ENCODE measurements at places on chromosomes 12 and 14.

- peak; percentile 63 for DNase-seq
Observed at GRCh38 chr12:55060470-55060869, 40.7 kb downstream of the NEUROD4 start.

DNA sequence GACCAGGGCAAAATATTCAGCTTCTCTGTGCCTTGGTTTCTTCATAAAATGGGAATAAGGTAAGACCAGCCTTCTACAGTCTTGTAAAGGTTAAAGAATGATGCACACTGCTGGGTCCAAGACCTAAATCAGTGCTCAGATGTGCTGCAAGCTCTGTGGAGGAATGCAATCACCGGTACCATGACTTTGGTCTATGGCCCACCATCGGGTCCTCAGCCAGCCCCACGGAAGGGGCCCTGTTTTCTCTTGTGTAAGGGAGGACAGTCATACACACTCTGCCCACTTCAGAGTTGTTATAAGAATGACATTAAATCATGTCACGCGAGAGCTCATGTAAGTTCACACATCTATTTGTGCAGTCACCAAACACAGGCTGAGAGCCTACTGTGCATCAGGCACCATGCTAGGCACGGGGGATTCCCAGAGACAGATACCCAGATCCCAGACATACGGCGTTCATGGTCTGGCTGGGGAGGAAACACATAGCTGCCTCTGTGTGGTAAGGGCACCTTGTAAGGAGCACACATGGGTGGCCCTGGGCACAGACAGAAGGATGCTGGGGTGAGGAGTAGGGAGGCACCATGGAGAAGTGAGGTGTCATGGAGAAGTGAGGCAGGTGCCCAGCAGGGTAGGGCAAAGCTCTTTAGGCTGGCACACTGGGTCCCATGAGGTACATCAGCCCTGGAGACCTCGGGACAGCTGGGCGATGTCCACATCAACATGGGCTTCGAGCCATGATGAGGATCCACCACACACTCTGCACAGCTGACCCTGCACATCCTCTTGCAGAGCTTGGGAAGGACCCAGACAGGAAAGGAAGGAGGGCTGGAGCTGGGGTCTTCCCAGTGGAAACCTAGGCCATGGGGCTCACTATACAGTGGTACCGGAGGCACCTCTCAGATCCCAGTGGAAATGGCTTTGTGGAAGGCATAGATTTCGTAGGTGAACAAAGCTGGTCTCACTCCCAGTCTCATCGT is 190.4 kb upstream of the DIO3 start:
- no peak for DNase-seq

- peak; percentile 20 for DNase-seq
Observed at GRCh38 chr14:81402123-81402495, 2.0 kb upstream of the STON2 start.

- no peak for DNase-seq
Observed at GRCh38 chr12:124874988-124875802, 11.5 kb upstream of the SCARB1 start.

GRCh38 chr12:130076752-130077151 is 85.5 kb upstream of the FZD10 start:
- DNase-seq: no peak

- no peak for DNase-seq
Observed at GRCh38 chr14:59254146-59254910, 65.9 kb downstream of the DAAM1 start.

- no peak for DNase-seq
Observed at GRCh38 chr14:61089126-61089750, 108.2 kb downstream of the SLC38A6 start.

DNA sequence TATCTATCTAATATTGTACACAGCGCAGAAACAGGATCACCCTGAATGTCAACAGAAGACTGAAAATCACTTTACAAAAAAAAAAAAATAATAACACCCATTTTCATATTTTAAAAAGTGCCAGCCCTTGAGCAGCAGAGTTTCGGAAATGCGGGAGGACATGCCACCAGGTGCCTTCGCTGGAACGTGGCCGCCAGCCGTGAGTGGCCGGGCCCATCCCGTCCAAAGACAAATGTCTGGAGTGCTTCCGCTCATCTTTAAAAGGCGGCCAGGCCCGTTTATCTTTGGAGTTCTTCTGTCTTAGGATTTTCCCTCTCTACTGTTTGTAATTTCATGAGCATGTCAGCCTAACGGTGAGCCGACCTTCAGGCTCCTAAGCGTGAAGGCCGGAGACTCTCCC is 43.5 kb downstream of the LRTM2 start:
- no peak for DNase-seq

- peak; percentile 11 for DNase-seq
Observed at GRCh38 chr14:104436047-104436591, 143.4 kb upstream of the C14orf180 start.

GRCh38 chr12:39905152-39905551 is 200.7 kb downstream of the SLC2A13 start:
- no peak for DNase-seq

GRCh38 chr14:61290701-61291100 is 9.6 kb upstream of the TMEM30B start:
- no peak for DNase-seq

DNA sequence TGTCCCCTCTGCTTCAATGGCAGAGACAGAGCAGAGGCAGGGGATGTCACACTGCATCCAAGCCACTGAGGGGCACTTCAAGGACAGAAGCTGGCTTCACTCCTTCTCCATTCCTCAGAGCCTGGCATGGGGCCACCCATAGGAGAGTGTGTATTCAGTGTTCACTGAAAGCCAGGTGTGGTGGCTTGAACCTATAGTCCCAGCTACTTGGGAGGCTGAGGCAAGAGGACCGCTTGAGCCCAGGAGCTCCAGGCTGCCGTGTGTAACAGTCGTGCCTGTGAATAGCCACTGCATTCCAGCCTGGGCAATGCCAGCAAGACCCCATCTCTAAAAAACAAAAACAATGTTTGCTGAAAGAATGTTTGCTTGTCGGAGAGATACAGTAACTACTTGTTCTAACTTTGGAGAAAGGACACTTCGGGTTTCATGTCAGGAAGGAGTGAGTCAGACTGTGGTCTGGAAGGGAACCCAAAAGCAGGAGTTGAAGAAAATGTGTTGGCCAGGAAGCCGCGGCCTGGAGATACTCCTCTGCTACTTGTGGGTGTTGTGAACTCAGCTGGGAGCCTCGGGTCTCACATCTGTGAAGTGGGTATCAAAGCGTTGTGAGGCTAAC is 43.4 kb downstream of the ELK3 start:
- DNase-seq: peak; percentile 59

GRCh38 chr14:64612971-64613666 is 63.4 kb downstream of the PPP1R36 start:
- no peak for DNase-seq

DNA sequence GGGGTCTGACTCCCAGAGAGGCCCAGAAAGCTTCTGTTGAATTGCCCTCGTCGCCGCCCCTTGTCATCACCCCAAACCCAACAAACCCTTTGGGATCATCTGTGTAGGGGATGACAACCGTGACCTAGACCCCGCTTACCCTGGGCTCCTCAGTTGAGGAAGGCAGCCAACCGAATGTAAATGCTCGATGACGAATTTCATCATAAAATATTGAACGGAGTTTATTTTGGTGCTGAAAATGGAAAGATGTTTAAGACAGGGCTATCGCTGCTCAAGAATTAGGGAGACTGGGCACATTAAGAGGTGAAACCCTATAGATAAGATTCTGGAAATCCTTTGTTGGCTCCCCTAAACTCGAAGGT is 512 bp downstream of the ACTR10 start:
- no peak for DNase-seq

- DNase-seq: no peak
Observed at GRCh38 chr12:65122703-65123102, 1.6 kb upstream of the WIF1 start.

- DNase-seq: no peak
Observed at GRCh38 chr14:88535149-88535548, 19.7 kb downstream of the PTPN21 start.

- DNase-seq: no peak
Observed at GRCh38 chr14:68890173-68890931, 88.8 kb downstream of the ACTN1 start.

- no peak for DNase-seq
Observed at GRCh38 chr14:39232554-39233415, 930 bp upstream of the MIA2 start.

GRCh38 chr14:105328070-105328677 is 13.6 kb downstream of the PACS2 start:
- DNase-seq: no peak

DNA sequence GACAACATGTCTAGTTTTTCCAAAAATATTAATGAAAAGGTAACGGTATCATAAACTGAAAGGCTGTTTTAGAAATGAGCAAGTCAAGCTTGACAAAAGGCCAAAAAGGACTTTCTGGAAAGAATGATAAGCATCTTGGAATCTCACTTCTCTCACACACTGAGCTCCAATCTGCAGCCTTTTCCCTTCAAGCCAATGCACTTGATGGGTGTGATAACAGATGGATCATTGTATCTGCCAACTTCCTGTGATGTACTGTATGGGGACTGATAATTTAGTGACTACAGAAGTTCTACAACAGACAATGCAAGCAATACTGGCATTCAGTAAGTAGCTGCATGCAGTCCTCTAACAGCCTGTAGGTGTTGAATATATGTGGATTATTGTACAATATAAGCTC is 147.1 kb downstream of the MED13L start:
- no peak for DNase-seq

DNA sequence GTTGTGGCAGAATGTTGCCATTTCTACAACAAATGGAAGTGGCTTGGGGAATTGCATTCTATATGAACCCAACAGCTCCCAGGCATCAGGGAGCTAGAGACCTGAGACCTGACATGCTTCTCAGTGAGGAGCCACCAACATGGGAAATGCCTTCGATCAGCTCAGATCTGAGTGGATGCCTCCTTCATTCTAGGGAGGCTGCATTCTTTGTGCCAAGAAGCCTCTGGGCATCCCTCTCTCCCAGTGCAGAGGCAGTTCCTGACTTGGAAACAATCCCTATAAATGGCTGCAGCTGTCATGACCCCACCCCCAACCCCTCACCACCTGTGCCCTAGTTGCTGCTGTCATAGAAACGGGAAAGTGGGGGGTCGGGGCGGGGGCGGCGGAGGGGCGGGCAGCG is 196.3 kb downstream of the PPM1H start:
- no peak for DNase-seq

GRCh38 chr12:11812586-11813437 is 163.3 kb downstream of the ETV6 start:
- no peak for DNase-seq

GRCh38 chr14:33842299-33842698 is 108.6 kb downstream of the EGLN3 start:
- no peak for DNase-seq

GRCh38 chr12:71755146-71755892 is 656 bp downstream of the RAB21 start:
- DNase-seq: peak; percentile 75

- peak; percentile 20 for DNase-seq
Observed at GRCh38 chr14:93734086-93734822, 54.0 kb downstream of the PRIMA1 start.

- DNase-seq: no peak
Observed at GRCh38 chr12:109920261-109920780, 20.2 kb downstream of the TCHP start.

- no peak for DNase-seq
Observed at GRCh38 chr12:27382171-27382795, 49.6 kb downstream of the BMAL2 start.

GRCh38 chr12:2397356-2398045 is 344.7 kb downstream of the CACNA1C start:
- no peak for DNase-seq

DNA sequence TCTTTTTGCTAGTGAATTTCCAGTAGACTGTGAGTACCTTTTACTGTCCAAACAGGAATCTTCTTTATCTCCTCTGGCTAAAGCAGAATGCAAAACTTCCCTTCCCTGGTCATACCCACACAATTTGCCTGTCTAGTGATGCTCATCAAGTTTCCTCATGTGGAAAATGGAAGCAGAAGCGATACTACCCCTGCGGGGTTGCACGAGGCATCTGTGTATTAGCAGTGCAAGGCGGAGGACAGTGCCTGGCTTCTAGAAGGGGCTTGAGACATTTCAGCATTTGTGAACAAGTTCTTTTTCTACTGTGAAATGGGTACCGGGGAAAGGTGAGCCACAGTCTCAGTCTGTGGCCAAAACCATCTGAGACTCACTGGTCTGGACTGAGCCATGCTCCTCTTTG is 340.9 kb downstream of the AACS start:
- no peak for DNase-seq

GRCh38 chr12:4603421-4603820 is 41.4 kb downstream of the DYRK4 start:
- no peak for DNase-seq

All from activated T-cell treated with anti-CD3 and anti-CD28 coated beads, Interleukin-2, amount 50 U/mL, for 48 hours (primary cell).